ENCODE measurements at places on chromosomes 16 and 17. TPM values are rescaled to one million over a fixed set of nuclear protein-coding genes. Genes with fewer than 3 reads are reported as not detected.

Gene PPY
- not detected for total RNA-seq

Gene CCL17
- total RNA-seq: not detected

Gene COIL
- 14.8 TPM for total RNA-seq

Gene WNK4
- total RNA-seq: 9.7 TPM

Gene ZNF597
- total RNA-seq: 3.0 TPM

Gene HASPIN
- total RNA-seq: 5.0 TPM

Gene SOCS7
- 16.2 TPM for total RNA-seq

Gene CFAP52
- 1.3 TPM for total RNA-seq

Gene JUP
- 268 TPM for total RNA-seq

Gene IGFBP4
- 44.8 TPM for total RNA-seq

Gene SAMD14
- total RNA-seq: 1.2 TPM

Gene KRT15
- 2.8 TPM for total RNA-seq

Gene SLC4A1
- total RNA-seq: not detected

Gene RHBDF1
- total RNA-seq: 37.3 TPM

Gene KRTAP9-8
- not detected for total RNA-seq

Gene MAFG
- 11.3 TPM for total RNA-seq

DNA sequence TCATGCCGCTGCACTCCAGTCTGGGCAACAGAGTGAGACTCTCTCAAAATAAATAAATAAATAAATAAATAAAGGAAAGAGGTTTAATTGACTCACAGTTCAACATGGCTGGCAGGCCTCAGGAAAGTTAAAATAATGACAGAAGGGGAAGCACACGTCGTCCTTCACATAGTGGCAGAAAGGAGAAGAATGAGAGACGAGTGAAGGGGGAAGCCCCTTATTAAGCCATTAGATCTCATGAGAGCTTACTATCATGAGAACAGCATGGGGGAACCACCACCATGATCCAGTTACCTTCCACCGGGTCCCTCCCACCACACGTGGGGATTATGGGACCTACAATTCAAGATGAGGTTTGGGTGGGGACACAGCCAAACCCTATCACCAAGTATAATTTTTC is 54.5 kb downstream of the PAFAH1B1 start:
- no peak for DNase-seq

GRCh38 chr17:39845052-39845846 is 18.9 kb downstream of the IKZF3 start:
- no peak for DNase-seq

- DNase-seq: no peak
Observed at GRCh38 chr17:2995377-2995776, 68.0 kb downstream of the OR1D5 start.

DNA sequence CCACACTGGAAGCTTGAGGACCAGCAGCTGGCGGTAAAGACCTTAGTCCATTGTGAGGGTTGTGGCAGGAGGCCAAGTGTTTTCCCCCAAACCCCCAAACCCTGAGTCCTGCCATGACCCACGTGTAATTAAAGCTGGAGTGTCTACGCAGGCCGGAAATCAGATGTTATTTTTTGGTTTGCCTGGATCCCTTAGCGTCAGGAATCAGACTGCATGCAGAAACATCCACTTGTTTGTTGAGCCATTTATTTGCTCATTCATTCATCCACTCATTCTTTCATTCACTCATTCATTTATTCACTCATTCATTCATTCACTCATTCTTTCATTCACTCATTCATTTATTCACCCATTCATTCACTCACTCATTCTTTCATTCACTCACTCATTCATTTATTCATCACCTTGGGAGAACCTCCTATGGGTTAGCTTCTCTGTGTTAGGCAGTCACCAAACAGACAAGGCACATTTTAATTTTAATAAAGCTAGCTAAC is 313.1 kb downstream of the MAF start:
- DNase-seq: no peak

GRCh38 chr17:63452962-63453551 is 7.0 kb upstream of the CYB561 start:
- DNase-seq: no peak

DNA sequence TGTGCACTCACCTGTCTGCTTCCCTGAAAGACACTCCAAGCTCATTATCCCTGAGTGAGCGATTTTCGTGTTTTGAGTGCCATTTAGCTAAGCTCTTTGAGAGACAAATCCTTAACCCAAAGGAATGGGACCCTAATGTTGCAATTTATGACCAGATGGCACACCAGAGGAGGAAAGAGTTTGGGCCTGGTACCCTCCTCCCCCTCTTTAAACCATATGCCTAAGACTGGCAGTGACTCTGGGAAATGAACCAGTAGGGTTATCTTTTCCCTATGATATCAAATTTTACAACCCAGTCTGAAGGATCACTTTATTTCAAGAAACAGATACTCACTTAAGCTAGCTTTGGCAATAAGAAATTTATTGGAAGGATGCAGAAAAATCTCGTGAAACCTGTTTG is 550.4 kb downstream of the TOX3 start:
- DNase-seq: no peak

GRCh38 chr16:68798398-68798797 is 44.9 kb upstream of the TANGO6 start:
- DNase-seq: no peak

DNA sequence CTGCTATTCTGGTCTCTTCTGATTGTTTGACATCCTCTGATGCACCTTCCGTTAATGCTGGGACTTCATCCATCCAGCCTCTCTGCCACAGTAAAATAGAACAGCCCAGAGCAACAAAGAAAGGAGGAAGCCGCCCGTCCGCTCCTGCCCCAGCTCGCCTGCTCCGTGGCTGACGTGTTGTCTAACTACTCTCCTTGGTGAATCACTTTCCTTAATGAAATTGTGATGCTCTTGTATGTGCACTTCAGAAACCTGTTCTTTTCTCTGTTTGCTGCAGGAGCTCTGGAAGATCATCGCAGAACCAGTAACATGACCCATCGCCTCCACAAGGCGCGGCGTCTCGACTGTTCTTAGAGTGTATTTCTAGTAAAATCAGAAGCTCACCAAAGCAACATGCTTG is 24.3 kb downstream of the METTL22 start:
- DNase-seq: no peak

- DNase-seq: no peak
Observed at GRCh38 chr16:85259832-85260167, 147.5 kb upstream of the CIBAR2 start.

DNA sequence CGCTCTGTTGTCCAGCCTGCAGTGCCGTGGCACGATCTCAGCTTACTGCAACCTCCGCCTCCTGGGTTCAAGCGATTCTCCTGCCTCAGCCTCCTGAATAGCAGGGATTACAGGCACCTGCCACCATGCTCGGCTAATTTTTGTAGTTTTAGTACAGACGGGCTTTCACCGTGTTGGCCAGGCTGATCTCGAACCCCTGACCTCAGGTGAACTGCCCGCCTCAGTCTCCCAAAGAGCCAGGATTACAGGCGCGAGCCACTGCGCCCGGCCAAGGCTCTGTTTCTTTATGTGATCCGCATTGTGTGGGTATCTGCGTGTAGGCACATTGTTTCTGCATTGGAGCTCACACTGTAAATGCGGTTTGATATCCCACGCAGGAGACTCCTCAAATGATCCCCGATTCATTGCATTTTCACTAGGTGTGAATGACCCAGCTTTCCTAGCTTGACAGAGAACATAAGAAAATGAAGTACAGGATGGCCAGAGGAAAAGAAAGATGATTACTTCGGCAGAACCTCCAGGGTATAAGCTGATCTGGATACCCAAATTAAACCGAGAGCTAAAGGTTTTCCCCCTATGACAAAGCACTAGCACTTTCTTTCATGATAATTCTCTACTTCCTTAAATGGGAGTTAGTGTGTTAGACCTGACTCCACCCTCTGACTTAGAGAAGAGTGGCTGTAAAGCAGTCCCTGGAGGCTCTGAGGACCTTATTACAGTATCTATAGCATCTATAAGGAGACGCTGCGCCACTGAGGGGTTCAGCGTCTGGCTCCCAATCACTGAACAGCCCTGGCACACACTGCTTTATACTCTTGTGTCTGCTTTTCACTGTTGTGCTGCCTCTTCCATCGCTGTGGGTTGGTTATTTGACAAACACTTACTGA is 17.3 kb downstream of the COTL1 start:
- peak; percentile 47 for DNase-seq

GRCh38 chr16:67661101-67661761 is 471 bp downstream of the PARD6A start:
- peak; percentile 72 for DNase-seq

GRCh38 chr17:82876602-82877379 is 37.0 kb upstream of the ZNF750 start:
- peak; percentile 24 for DNase-seq

DNA sequence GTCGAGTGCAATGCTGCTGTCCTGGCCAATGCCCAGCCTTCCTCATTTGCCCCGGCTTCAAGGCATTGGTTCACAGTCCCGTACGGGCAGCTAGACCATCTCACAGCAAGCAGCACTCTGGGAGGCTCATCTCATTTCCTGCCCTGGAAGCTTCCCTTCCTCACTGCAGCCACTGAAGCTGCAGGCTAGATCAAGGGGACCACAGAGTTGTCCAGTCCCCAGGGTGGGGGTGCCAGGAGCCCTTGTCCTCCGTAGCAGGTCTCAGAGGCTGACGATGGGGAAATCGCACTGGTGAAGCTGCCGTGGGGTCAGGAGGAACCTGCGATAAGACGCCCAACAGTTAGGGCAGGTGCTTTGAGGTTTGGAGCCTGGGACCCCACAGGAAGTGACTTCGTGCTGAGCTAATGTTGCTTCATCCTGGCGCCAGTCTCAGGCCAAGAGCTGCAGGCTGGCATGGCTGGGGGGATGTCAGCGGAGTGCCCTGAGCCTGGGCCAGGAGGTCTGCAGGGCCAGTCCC is at the start of gene SPNS3:
Gene SPNS3 (plus strand): TSS at position 426 of the 517 bp plus-strand sequence. CDS start 28 bp downstream, at position 454.
- DNase-seq: no peak

DNA sequence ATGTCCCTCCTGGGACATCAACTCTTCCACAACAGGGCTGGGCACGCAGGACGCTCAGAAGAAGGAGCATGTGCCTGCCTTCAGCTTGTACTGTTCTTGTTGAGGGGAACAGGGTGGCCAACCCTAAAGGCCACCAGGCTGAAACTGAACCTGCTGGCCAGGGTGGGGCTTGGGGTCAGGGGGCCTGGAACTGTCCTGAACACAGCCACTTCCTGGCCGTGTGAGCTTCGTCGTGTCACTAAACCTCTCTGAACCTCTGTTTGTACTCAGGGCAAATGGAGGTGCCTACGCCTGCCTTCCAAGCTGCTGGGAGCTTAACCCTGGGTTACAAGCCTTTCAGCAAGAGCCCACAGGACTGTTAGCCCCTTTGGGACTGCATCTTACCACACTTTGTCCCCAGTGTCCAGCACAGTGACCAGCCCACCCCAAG is 6.7 kb downstream of the ARHGAP27 start:
- DNase-seq: no peak

GRCh38 chr17:80971704-80972304 is 19.8 kb upstream of the CHMP6 start:
- DNase-seq: no peak

GRCh38 chr16:62036802-62037135 is 531 bp upstream of the CDH8 start:
- DNase-seq: no peak

- no peak for DNase-seq
Observed at GRCh38 chr17:38441429-38442061, 13.3 kb downstream of the ARHGAP23 start.

DNA sequence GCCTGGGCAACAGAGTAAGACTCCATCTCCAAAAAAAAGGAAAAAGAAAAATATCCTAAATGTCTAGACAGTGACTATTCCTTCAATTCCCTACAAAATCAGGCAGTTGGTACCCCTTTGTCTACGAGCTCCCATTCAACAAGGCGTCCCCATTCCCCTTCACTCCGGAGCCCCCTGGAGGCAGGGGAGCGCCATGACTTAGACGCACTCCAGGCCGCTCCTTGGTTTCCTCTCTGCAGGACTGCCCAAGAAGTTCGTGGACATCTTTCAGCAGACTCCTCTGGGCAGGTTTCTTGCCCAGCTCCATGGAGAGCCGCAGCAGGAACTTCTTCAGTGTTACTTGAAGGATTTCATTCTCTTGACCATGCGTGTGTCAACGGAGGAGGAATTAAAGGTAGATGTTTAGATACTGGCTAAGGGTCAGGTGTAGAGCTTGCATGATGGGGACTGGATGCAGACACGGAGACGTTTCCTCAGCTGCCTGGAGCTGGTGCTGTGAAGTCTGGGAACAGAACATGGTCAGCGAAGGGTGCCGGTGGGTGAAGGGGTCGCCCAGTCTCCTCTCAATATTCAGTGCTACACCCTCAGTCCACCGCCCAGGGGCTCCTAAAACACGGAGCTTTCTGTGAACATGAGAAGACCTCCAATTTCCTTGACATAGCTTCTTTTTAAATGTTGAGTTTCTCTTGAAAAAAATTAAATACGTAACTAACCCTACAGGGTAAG is 53.3 kb upstream of the ENDOV start:
- DNase-seq: no peak

GRCh38 chr16:27843800-27844199 is 219.7 kb downstream of the GSG1L start:
- no peak for DNase-seq

- DNase-seq: no peak
Observed at GRCh38 chr17:43040655-43041054, 15.6 kb downstream of the RND2 start.

- DNase-seq: no peak
Observed at GRCh38 chr17:62929320-62929719, 36.7 kb upstream of the TANC2 start.

DNA sequence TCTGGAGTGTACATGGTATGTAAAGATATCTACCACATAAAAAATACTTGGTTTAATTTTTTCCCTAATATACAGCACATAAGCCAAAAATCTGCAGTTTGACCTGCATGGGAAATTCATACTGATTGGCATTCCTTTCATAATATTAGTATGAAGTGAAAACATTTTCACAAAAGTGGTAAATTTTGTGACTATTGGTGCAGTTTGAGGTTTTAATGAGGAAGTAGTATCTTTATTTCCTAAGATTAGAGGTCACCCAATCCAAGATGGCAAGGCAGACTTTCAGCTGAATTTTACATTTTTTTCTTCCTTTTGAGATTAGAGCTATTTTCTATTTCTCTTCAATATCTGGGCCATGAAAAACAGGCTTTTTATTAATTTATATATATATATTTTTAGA is 21.2 kb downstream of the METTL9 start:
- DNase-seq: no peak

- no peak for DNase-seq
Observed at GRCh38 chr16:70736465-70737376, 50.9 kb upstream of the MTSS2 start.

Measured in renal cortical epithelial cell (primary cell).